ENCODE measurements at places on chromosomes 3 and 15.

GRCh38 chr15:47184908-47185801, 532.1 kb upstream of the SEMA6D start:
- H3K27ac ChIP-seq = no peak overlapping the region
- H3K36me3 ChIP-seq = no peaks in the 10 kb centered on the region
- H3K4me1 ChIP-seq = no peaks in the 10 kb centered on the region
- H3K4me3 ChIP-seq = no peak overlapping the region
- no peak for DNase-seq

GRCh38 chr3:124964387-124964786, 29.8 kb upstream of the MUC13 start:
- H3K36me3 ChIP-seq = peaks cover 7% of the 10 kb centered on the region
- no peak overlapping the region for H3K27ac ChIP-seq
- no peak for DNase-seq

- H3K27me3 ChIP-seq = no peaks in the 10 kb centered on the region
- no peaks in the 10 kb centered on the region for H3K4me1 ChIP-seq
- no peak for DNase-seq
- no peak overlapping the region for H3K4me3 ChIP-seq
Observed at GRCh38 chr3:187567661-187568121, 102.5 kb downstream of the SST start.

- H3K4me1 ChIP-seq = no peaks in the 10 kb centered on the region
- DNase-seq = no peak
- peaks cover 8% of the 10 kb centered on the region for H3K27me3 ChIP-seq
- no peak overlapping the region for H3K4me3 ChIP-seq
Observed at GRCh38 chr3:10804183-10804648, 11.8 kb upstream of the SLC6A11 start.

DNA sequence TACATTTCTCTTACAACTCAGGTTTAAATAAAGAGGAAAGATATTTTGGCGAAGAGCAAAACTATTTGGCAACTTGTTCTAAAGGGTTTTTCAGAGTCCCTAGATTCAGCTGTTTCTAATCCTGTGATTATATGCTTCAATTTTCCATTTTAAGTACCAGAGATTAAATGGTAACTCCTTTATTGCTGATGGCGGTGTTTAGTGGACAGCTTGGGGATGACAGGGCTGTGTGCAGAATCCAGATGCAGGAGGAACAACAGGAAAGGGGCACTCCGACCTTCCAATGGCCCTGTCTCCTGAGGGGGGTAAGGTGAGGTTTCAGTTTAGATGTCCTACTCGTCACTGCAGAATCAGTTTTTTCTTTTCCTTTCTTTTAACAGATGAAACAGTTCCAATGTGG, 405.0 kb downstream of the PDCD6IP start:
- no peaks in the 10 kb centered on the region for H3K36me3 ChIP-seq
- no peak for DNase-seq
- no peak overlapping the region for H3K4me3 ChIP-seq
- H3K27ac ChIP-seq = no peak overlapping the region

DNA sequence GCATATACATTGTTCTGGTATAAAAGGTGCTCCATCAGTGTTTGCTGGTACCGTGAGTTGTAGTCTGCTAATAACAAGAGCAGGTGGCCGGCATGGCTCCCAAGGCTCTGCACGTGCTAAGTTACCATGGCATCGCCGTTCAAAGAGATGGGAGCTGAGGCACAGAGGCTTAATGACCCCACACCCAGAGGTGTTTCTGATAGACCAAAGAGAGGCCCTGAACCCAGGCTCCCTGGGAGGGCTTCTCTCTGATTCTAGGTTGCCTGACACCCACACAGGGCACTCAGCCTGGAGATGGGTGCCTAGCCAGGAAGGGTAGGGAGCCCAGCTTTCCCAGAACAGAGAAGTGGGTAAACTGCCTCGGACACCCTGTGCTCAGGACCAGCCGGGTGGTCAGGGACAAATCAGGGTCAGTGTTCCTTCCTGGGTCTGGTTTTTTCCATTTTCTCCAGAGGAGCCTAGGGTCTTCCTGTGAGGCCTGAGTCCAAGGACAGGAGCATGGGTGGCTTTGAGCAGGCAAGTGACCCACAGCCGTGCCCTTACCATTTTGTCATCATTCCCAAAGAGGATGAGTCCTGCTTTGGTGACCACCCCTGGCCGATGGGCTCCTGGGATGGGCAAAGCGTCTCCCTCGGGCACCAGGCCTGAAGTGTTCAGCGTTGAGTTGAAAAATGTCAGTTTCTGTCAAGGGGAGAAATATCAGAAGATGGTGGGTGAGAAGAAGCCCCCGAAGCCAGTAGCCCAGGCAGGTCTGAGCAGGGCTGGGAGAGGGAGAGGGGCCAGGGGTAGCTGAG, 27.3 kb downstream of the ALDH1L1 start:
- H3K27ac ChIP-seq = no peak overlapping the region
- H3K36me3 ChIP-seq = no peaks in the 10 kb centered on the region
- no peak overlapping the region for H3K4me3 ChIP-seq

DNA sequence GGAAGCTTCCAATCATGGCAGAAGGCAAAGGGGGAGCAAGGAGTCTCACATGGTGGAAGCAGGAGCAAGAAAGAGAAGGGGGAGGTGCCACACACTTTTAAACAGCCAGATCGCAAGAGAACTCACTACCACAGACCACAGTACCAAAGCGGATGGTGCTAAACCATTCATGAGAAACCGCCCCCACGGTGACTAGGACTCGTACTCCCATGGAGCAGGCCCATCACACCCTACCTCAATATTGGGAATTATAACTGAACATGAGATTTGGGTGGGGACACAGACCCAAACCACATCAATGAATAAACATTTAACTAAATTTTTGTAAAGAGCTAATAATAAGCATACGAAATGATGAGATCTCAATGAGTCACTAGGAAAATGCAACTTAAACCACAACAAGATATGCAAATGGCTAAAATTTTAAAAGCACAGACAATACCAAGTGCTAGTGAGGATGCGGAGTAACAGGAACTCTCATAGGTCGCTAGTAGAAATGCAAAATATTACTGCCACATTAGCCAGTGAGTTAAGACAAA, 10.0 kb downstream of the MRPS25 start:
- DNase-seq = peak; percentile 13

- no peaks in the 10 kb centered on the region for H3K4me1 ChIP-seq
- no peak for DNase-seq
- no peaks in the 10 kb centered on the region for H3K27me3 ChIP-seq
Observed at GRCh38 chr3:179794355-179794754, 141.5 kb downstream of the USP13 start.

- no peak overlapping the region for H3K4me3 ChIP-seq
- no peak for DNase-seq
- H3K27me3 ChIP-seq = no peaks in the 10 kb centered on the region
- no peaks in the 10 kb centered on the region for H3K36me3 ChIP-seq
Observed at GRCh38 chr3:13218541-13218908, 145.3 kb upstream of the IQSEC1 start.

DNA sequence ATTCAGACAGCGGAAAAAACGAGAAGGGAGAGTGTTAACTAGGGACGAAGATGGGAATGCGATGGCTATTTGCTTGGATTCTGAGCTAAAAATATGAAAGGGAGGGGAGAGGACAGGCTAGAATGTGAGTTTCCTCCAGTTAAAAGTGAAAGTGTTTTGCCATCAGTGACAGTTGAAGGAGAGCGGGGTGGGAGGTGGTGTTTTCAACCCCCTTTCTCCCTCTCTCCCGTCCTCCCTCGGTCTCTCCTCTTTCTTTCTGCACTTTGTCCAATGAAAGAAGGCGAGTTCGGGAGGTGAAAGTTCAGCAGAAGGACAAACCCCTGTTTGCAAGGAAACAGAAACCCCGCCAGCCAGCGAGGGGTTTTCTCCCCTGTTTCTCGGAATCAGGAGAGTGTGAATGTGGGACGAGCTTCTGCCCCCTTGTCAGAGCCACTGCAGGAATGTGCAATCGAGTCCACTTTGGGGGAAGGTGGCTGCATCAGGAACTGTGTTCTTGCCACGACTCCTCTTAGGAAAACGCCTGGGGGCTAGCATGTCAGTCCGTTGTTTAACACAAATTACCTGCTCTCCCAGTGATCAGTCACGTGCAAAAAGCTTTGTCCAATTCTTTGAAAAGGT, 975 bp upstream of the FOXP1 start:
- peak; percentile 38 for DNase-seq
- peak overlapping the region; percentile 91 for H3K4me3 ChIP-seq
- no peaks in the 10 kb centered on the region for H3K36me3 ChIP-seq

GRCh38 chr3:168025076-168025475, 70.6 kb downstream of the GOLIM4 start:
- H3K27ac ChIP-seq = no peak overlapping the region
- H3K27me3 ChIP-seq = no peaks in the 10 kb centered on the region
- H3K4me1 ChIP-seq = no peaks in the 10 kb centered on the region
- no peak overlapping the region for H3K4me3 ChIP-seq

DNA sequence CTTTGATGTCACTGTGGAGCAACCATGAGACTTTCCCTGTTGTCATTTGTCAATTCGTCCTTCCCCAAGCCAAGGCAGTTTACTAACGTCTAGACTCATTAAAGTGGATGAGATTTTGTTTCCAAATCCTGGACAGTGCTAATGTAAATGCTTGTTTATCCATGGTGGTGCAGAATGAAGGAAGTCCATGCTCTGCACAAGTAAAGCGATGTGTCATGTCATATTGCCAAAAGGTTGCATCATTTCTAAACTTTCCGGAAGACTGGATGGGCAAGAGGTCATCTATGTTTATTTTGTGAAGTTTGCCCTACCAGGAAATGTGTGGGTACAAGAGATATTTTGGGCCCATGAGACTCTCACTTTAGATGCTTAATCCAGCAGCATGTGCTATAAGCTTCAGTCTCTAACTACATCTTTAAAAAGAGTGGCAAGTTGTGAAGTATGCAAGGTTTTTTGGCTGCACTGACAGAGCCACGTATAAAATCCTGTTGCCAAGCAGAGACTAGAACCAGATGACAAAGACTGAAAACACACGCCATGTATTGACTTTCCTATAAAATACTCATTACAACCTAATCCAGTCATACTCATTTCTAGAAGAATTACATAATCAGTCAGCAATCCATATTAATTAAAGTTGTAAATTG, 72.1 kb upstream of the FNDC3B start:
- no peak overlapping the region for H3K4me3 ChIP-seq
- no peaks in the 10 kb centered on the region for H3K27me3 ChIP-seq
- H3K27ac ChIP-seq = peak overlapping the region; percentile 25
- H3K4me1 ChIP-seq = no peaks in the 10 kb centered on the region
- H3K36me3 ChIP-seq = no peaks in the 10 kb centered on the region

GRCh38 chr3:19074257-19074900, 73.9 kb upstream of the KCNH8 start:
- H3K36me3 ChIP-seq = no peaks in the 10 kb centered on the region
- no peaks in the 10 kb centered on the region for H3K4me1 ChIP-seq

GRCh38 chr15:82139823-82140268, 94.0 kb upstream of the MEX3B start:
- no peaks in the 10 kb centered on the region for H3K27me3 ChIP-seq
- DNase-seq = peak; percentile 4
- H3K4me1 ChIP-seq = no peaks in the 10 kb centered on the region
- no peak overlapping the region for H3K27ac ChIP-seq
- peaks cover 6% of the 10 kb centered on the region for H3K36me3 ChIP-seq

DNA sequence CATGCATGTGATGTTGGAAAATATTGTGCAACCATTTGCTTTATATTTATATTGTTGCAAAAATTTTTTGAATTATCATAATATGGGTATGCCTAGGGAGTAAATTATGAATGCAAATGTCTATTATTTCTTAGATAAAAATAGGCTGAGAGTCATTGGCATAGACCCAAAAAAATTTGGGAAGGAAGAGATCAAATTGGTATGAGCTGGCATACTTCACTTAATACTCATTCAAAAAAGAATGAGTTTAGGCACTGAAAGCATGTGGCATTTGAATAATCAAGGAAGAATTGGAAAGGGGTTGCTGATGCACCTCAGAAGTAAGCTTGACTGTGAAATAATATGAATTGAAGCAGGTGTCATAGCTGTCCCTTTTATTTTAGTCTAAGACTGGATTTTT, 764.0 kb upstream of the DPPA4 start:
- no peaks in the 10 kb centered on the region for H3K27me3 ChIP-seq
- H3K27ac ChIP-seq = no peak overlapping the region
- H3K4me1 ChIP-seq = no peaks in the 10 kb centered on the region
- H3K36me3 ChIP-seq = no peaks in the 10 kb centered on the region

DNA sequence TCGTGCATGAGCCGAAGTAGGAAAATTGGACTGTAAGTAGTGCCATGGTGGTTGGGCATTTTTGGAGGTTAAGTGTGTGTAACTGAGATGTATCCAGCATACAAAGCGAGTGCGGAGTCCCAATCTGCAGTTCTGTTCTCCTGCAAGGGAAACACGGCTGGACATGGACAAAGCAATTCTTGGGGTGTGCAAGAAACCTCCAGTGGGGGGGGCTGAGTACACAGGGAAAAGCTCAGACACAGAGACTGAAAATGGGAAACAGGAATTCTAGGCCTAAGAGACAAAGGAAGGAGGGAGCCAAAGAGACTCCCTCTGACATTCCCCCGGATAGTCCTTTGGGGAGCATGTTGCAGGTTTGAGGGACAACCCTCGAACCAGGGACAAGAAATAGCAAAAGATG, 83.2 kb upstream of the PLSCR4 start:
- H3K4me3 ChIP-seq = no peak overlapping the region
- no peak for DNase-seq
- no peaks in the 10 kb centered on the region for H3K36me3 ChIP-seq
- no peak overlapping the region for H3K27ac ChIP-seq

GRCh38 chr3:106206146-106206545, 337.3 kb upstream of the CBLB start:
- H3K27ac ChIP-seq = no peak overlapping the region
- no peaks in the 10 kb centered on the region for H3K27me3 ChIP-seq
- H3K4me1 ChIP-seq = peaks cover 16% of the 10 kb centered on the region
- H3K4me3 ChIP-seq = peak overlapping the region; percentile 23
- H3K36me3 ChIP-seq = no peaks in the 10 kb centered on the region

- peaks cover 9% of the 10 kb centered on the region for H3K4me1 ChIP-seq
- H3K27ac ChIP-seq = no peak overlapping the region
- peaks cover 16% of the 10 kb centered on the region for H3K27me3 ChIP-seq
- H3K4me3 ChIP-seq = no peak overlapping the region
- no peaks in the 10 kb centered on the region for H3K36me3 ChIP-seq
Observed at GRCh38 chr15:59436774-59437141, 1.2 kb upstream of the FAM81A start.

DNA sequence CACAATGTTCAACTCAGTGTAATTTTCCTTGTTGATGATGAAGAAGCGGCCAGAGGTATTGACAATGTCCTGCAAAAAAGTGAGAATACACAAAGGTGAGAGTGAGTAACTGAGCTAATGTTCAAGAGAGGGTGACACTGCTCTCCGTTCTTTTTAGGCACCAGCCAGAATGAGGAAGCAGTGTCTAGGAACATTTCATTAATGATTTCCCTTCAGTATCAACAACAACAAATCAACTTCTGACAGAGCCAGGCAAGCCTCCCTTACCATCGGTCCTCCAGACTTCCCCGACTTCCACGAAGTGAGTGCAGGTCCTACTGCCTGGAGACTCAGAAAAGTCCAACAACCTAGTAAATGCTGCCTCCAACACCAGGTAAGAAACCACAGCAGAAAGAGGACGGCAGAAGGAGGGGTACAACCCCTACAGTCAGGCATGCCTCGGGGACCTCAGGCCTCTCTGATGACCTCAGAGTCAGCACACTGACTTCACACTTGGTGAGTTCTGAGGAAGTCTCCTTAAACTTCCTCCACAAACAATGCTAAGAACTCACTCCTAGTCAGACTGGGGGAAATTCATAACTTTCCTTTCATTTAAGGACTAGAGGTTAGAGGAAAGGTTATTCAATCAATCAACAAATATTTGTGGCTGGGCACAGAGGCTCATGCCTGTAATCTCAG, 62.7 kb downstream of the NPTN start:
- no peaks in the 10 kb centered on the region for H3K27me3 ChIP-seq
- no peak overlapping the region for H3K4me3 ChIP-seq
- no peaks in the 10 kb centered on the region for H3K4me1 ChIP-seq
- DNase-seq = no peak
- H3K36me3 ChIP-seq = peaks cover 14% of the 10 kb centered on the region

All from CD8-positive, alpha-beta memory T cell (primary cell).